Spleen (tissue), 13 donors: ENCODE measurements at places on chromosomes 6 and 20. TPM values are rescaled to one million over a fixed set of nuclear protein-coding genes. Genes with fewer than 3 reads are reported as not detected.

The CST5 gene
- total RNA-seq, result not detected

The SGK2 gene
- 1.3 TPM for total RNA-seq

The NRSN1 gene
- not detected for total RNA-seq

The RBM24 gene
- total RNA-seq, result 0.43 TPM

The SERINC1 gene
- 186 TPM for total RNA-seq

The UBD gene
- total RNA-seq, result 27.4 TPM

The SLC2A10 gene
- 2.8 TPM for total RNA-seq

The DEFB118 gene
- total RNA-seq, result not detected

The FAM83D gene
- total RNA-seq, result 3.0 TPM
